ENCODE measurements at places on chromosomes 12 and 14.

GRCh38 chr12:107732365-107732764, 28.6 kb downstream of the PRDM4 start:
- no peak for DNase-seq

DNA sequence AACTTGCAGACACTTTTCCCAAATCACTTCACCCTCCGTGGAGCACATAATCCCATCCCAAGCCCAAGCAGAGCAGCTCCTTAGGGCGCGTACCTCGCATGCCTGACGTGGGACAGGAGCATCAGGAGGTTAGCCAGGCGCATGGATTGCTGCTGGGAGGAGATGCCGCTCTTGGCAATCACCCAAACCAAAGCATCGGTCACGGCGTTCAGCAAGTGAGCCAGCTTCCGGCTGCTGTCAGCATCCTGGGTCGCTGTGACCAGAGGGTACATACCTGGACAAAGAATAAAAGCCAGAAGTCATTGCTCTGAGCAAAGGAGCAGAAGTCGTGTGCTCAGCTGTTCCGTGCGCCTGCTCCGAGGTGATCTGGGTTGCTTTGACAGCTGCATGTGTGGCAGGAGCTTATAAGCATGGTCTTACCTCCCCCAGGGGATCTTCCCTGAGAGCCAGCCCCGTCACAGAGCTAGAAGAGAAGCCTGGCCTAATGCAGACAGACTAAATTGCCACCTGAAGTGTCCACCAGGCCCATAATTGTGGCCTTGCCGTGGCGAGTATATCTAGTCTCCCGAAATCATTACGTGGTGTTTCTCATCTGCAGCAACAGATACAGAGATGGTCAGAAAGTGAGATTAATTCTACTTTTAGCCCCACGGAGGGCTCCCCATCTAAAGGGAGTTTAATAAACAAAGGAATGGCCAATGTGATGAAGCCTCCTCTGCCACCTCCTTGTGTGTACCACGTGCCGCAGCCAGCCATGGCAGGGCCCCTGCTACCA, 59.1 kb downstream of the ESR2 start:
- no peak for DNase-seq

DNA sequence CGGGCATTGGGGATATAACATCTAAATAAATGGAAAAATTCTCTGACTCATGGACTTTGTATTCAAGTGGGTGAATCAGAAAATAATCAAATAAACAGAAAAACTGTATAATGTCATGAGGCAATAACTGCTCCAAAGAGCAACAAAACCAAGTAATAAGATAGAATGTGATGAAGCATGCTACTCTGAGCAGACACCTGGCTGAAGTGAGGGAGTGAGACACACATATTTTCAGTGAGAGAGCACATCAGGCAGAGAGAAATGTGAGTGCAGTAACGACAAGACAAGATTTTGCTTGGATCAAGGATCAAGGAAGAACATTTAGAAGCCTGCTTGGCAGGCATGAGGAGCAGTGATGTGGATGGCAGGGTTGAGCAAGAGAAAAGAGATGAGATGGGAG, 75.8 kb upstream of the CCDC91 start:
- no peak for DNase-seq

DNA sequence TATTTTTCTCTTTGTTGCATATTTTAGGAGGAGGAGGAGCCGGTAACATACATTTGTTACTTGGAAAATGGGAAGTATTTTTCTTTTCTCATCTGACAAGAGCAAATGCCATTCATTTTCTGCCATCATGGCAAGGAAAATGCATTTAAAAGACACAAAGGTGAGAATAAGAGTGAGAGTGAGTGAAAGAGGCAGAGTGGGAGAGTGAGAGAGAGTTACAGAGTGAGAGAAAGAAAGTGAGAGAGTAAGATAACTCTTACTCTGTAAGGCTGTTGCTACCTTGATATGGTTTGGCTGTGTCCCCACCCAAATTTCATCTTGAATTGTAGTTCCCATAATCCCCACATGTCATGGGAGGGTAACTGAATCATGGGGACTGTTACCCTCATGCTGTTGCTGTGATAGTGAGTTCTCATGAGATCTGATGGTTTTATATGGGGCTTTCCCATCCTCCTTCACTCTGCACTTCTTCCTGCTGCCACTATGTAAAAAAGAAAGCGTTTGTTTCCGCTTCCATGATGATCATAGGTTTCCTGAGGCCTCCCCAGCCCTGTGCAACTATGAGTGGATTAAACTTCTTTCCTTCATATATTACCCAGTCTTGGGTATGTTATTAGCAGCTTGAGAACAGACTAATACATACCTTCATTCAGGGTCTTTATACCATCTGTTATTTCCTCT, 64.2 kb downstream of the ASCL1 start:
- no peak for DNase-seq

DNA sequence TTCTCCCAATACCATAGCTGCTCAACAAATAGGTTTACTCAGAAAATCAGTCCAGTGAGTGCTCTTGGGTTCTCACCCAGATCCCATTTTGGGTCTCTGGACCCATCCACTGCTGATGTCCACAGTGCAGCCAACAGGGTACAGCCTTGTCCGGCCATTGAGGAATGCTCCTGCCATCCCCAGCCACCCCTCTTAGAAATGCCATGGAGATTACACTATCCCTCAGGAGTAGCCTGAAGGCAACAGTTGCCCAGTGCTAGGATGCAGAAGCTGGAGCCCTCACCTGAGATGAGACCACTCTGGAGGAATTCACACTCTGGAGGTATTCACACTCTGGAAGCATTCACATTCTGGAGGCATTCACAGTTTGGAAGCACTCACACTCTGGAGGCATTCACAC, 958.8 kb upstream of the TMEM132C start:
- DNase-seq, result no peak

- no peak for DNase-seq
Measured at GRCh38 chr14:87698481-87698880, 294.5 kb downstream of the GALC start.

DNA sequence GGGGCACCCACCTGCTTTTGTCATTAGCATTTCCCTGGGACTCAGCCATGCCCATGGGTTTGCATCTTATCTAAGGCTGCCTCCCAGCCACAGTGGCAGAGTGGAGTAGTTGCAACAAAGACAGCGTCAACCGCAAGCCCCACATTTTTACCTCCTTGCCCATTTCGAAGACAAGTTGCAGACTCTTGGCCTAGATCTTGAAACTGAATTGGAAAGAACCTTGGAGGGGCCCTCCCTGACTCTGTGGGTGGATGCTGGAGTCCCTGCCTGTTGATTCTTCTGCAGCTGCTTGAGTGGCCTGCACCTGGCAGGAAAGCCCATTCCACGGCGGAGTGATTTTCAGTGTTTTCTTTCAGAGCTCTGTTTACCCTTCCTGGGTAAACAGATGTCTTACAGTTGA, 309.0 kb downstream of the VRK1 start:
- DNase-seq, result no peak

- no peak for DNase-seq
Measured at GRCh38 chr12:4567073-4567881, 5.3 kb downstream of the DYRK4 start.

GRCh38 chr12:123369229-123369628, 4.6 kb upstream of the SBNO1 start:
- DNase-seq, result no peak

GRCh38 chr12:94261786-94262185, 113.4 kb downstream of the PLXNC1 start:
- DNase-seq, result peak; percentile 26

DNA sequence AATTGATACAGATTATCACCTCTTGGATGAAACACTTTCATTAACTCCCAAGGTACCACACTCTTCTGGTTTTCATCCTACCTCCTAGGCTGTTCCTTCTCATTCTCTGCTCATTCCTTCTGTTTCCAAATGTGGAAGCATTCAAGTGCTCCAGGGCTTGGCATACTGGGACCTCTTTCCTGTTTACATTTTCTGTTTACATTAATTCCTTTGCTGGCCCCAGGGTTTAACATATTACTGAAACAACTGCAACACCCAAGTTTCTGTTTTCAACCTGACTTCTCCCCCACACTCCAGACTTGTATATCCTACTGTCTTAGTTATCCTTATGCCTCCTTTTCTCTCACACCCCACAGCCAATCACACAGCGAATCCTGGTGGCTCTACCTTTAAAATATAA, 386.3 kb upstream of the GARIN6 start:
- no peak for DNase-seq

DNA sequence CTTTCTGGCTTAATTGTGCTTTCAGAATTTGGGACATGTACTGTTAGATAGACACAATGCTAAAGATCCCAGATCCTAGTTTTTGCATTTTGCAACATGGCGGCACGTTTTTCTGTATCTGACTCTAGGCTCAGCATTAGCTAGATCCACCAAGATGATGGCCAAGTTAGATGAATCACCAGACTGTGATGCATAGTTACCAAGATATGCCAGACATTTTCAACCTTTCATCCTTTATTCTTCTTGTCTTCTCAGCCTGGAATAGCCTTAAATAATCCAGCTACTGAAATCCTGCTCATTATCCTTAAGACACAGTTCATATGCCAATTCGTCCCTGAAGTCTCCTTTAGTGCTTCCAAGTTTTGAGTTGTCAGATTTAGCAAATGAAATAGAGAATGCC, 144.9 kb upstream of the CRY1 start:
- DNase-seq, result no peak

- DNase-seq, result no peak
Measured at GRCh38 chr12:31727192-31727591, 1.6 kb downstream of the AMN1 start.

- DNase-seq, result no peak
Measured at GRCh38 chr12:13986031-13986430, 4.6 kb upstream of the GRIN2B start.

DNA sequence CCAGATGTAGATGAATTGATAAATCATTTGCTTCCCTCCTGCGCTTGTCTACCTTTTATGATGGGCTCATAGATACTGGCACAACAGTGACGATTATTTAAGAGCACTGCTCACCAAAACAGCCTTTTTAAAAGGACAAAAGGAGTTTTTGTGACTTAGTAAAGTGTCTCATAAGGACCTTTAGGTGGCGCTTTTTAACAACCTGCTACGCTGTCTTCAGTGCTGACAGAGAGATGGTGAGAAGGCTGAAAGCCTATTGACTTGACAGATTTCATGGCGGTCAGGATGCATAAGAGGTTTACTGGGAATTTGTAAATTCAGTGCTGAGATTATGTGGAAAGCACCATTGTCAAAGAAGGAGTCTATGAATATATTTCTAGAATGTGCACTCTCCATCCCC, 87.6 kb downstream of the SLC15A5 start:
- DNase-seq, result no peak

- no peak for DNase-seq
Measured at GRCh38 chr12:58425481-58426392, 484.4 kb downstream of the ATP23 start.

GRCh38 chr12:121804417-121805111, 755 bp downstream of the SETD1B start:
- DNase-seq, result no peak

DNA sequence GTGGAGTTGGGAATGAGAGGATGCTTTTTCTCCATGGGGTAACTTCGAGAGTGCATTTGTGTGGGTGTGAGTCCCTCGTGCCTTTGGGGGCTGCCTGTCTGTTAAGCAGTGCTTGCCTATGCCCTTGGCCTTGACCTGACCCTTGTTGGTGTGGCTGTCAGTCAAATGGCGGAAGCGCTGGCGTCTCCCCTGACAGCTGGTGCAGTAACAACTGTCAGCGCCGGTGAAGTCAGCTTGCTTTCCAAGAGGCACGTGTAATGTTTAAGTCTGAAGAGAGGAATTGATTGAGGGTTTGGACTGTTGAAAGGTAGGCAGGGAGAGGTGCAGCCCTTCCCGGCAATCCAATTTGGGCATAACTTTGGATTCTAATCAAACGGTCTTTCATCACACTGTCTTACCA, 211.3 kb downstream of the AACS start:
- no peak for DNase-seq

DNA sequence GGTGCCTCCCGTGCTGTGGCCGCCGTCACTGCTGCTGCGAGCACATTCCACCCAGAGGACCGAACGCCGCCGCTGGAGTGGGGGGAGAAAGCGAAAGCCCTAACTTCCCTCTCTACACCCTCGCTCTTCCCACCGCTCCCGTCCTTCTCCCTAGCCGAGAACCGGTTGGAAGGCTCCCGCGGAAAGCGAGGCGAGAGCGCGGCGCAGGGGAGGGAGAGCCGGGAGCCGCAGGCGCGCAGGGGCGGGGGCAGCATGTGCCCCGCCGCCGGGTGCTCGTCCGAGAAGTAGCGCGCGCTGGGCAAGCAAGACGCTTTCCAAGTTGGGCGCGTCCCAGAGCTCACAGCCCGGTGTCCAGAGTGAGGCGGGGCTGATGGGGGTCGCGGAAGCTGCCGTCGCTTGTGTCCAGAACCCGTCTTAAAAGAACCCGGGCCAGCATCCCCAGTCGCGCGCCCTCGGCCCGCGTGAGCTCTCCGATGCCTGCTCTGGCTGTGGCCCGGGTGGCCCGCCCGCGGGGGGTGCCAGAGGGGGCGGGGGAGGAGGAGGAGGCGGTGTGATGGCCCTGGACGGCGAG, at the start of gene TRHDE:
TSS of gene TRHDE (plus strand) at position 280 of the 571 bp plus-strand sequence. CDS start at position 554, 274 bp downstream.
- peak; percentile 38 for DNase-seq

DNA sequence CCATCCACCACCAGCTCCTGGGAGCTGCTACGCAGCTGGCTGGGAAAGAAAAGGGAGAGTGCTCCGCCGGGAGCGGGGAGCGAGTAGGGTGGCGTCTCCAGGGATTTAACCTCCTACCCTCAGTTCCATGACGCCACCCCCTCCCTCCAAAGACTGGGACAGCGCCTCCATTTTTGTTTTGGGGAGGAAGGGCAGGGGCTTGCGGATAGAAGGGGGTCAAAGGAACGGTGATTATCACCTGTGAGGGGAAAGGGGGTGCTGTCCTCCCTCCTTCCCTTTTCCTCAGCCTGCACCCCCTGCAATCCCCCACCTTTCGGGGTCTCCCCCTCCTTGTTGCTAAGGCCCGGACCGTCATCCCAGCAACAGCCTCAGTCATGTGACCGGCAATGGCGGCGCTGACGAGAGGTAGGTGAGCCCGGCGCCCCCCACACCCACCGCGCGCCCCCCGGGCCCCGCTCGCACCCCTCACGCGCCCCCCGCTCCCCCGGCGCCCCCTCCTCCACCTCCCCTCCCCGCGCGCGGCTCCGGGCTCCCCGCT, at the start of gene DTX3:
TSS of gene DTX3 (plus strand) at position 371 of the 538 bp plus-strand sequence. CDS start 1,694 bp downstream, outside the sequence.
- no peak for DNase-seq

DNA sequence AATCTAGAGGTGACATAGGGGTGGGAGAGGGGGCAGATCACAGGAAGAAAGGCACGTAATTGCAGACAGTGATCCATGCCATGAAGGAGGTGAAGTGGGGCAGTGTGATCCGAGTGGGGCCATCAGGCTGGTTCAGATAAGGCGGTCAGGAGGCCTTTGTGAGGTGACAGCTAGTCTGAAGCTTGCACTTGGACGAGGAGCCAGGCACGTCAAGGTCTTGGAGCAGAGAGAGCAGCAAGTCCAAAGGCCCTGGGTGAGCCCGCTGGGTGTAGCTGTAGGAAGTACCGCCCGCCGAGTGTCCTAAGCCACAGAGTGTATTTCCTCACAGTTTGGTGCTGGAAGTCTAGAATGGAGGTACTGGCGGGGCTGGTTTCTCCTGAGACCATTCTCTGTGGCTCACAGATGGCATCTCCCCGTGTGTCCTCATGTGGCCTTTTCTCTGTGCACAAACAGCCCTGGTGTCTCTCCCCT, 23.6 kb downstream of the RHOF start:
- no peak for DNase-seq

GRCh38 chr12:114780746-114781399, 96.9 kb upstream of the TBX3 start:
- DNase-seq, result no peak

Measured in renal cortex interstitium (tissue), 15 donors.